ENCODE measurements at places on chromosomes 1 and 21.

GRCh38 chr1:150009604-150010392 lies 728 bp downstream of the OTUD7B start:
- peak; percentile 47 for DNase-seq

DNA sequence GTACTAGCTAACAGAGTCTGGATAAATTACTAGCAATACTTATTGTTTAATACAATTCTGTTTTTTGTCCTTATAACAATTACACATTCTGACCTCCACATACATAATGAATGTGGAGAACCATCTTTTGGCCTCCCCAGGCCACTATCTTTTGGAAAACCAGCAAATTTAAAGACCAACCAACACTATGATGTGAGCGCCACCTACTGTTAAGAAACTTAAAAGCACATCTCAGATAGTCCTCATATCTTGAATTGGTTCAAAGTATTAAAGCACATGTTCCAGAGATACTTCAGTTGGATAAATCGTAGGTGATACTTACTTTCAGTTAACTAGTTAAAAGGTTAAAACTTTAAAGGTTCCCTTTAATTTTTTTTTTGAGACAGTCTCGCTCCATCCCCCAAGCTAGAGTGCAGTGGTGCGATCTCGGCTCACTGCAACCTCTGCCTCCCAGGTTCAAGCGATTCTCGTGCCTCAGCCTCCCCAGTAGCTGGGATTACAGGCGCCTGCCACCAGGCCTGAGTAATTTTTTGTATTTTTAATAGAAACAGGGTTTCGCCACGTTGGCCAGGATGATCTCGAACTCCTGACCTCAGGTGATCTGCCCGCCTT lies 29.3 kb upstream of the USP1 start:
- DNase-seq, result no peak

DNA sequence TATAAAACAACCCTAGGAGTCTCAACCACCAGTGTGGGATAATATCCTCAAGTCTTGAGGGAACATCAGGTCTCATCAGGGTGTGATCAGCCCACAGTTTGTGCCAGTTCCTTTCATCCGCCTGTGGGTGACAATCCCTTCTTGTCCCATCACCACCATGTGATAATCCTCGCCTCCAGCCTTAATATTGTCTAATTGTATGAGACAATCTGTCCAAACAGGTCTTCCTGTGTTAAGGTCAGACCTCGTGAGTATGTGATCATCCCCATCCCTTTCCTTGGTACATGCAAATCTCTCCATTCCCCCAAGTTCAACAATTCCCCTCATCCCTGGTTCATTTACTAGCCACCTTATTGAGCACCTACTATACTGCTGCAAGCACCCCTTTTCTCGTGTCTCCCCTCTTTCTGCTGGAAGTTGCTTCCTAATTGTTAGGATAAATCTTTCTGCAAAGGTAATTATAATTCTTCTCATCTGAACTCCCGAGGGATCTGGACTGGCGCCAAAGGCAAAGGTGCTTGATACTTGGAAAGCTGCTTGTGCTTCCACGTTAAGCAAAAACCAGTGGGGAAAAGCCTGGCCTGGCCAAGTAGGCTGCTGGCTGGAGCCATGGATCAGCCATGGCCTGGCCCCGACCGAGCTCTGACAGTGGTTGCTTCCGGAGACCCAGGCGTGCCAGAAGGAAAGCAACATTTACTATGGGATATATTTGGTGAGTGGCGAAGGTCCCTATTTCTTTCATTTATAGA lies 92.5 kb downstream of the RNF220 start:
- no peak for DNase-seq

DNA sequence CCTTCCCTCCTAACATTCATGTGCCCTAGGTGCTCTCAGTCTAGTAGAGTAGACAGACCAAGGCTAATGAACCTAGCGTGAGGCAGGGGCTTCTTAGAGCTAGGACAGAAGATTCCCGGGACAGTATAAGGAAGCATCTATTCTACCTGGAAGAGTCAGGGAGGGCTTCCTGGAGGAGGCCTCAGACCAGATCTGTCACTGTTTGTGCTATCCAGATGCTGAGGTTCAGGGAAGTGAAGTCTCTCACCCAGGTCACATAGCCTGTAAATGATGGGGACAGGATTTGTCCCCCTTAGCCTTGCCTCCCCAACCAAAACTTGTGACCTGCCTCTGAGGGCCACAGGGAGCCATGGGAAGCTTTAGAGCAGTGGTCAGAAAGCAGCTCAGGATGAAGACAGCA lies 20.7 kb downstream of the ACTL8 start:
- DNase-seq, result no peak

DNA sequence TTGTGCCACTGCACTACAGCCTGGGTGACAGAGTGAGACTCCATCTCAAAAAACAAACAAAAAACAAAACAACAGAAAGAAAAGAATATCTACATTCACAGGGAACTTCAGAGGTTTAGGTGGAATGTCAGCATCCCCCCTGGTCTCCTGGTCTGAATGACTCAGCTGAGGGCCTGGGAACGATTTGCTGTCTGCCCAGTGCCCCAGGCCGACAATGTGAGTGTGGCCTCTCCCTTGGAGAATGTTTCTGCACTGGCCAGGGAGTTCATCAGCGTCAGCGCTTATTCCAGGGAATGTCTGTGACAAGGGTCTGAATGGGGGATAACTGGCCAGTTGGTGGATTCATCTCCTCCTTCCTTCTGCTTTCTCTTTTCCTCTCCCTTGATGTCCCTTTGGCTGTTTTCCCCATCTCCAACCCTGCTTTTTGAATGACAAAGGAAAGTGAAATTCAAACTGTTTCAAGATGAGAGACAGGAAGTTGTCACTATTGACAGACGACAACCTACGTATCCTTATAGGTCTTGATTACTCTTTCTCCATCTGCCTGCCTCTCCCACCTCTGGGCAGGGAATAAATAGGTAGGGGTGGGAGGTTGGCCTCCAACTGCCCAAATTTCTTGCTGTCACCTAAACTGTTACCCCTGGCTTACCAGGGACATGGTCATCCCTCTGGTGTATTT lies 213.1 kb downstream of the HHAT start:
- no peak for DNase-seq
